SK-N-SH (cell line): ENCODE measurements at places on chromosomes 12 and 14. TPM values are rescaled to one million over a fixed set of nuclear protein-coding genes. Genes with fewer than 3 reads are reported as not detected.
A peak's percentile ranks its signal among the peaks of the same experiment; 100 is the strongest.

GRCh38 chr12:117036046-117036445 lies 63.2 kb downstream of the TESC start:
- DNase-seq = no peak

GPR84 gene
- polyA plus RNA-seq = 0.03 TPM in 1 of 2 replicates, not detected in the other

RTL1 gene
- polyA plus RNA-seq = 0.05 and 0.07 TPM in 2 replicates

- no peak for DNase-seq
Measured at GRCh38 chr14:96634481-96634880, 132.3 kb downstream of the PAPOLA start.

GRCh38 chr12:64192644-64193444 lies 29.3 kb downstream of the KICS2 start:
- DNase-seq = no peak

DNA sequence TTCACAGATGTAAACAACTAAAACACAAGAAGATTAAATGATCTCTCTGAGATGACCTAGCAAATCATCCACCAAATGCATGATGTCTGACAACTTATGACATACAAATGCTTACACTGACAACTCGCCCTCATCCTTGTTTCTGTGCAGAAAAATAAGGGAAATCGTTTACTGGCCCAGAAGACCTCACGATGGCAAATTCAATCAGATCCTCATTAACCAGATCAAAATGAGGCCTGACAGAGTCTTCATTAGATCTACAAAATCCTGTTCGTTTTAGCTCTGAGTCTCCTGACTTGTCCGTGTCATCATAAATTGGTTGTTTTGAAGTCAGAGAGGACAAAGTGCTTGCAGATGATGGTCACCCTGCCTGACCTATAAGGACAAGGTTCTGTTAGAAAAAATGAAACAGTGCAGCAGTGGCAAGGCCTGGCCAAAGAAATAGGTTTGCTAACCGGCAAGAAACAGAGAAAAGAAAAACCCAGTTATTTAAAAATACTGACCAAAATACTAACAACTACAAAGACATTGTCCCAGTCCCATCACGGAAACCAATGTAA lies 109.5 kb downstream of the BTG1 start:
- DNase-seq = no peak

RAD52 gene
- 11.2 and 12.1 TPM in 2 replicates for polyA plus RNA-seq

DNA sequence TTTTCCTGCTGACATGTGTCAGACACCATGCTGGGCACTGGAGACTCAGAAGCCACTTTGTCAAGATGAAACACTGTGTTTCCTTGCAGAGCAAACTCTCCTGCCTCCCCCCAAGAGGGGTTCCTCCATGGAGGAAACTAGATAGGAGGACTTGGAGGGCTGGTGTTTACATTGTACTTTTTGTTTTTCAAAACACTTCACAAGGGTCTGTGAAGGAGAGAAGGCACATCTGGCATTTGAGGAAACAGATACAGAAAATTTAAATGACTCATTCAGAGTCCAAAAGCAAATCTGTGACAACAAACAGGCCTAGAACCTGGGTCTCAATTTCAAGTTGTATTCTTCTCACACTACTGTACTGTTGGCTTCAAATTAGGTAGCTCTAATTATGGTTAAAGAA lies 6.7 kb upstream of the CDKL1 start:
- DNase-seq = no peak

DNA sequence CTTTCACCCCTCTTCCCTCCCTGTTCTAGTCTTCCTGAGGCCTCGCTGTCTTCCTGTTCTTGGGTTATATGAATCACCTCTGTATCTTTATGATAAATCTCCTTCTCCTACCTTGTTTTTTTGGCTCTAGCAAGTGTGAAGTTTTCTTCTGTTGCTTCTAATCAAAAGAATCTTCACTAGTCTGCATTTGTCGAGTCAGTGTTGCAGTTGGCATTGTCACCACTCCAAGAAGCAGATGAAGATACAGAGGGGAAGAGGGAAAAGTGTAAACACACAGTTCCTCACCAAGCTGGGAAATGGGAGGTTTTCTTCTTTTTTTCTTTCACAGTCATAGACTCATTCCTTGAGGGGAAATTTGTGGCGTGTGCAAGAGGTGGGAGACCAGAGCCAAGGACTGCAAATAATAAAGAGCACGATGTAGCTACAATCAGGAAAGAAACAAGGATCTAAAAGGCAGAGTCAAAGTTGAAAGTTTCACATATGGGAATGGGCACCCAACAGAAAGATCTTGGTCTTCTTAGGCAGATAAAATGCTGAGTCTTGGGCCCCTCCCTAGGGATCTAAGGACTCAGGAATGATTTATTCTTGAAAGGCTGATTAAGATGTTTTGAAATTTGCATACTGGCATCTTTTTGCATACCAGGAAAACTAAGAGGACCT lies 22.2 kb upstream of the PRICKLE1 start:
- DNase-seq = no peak

DNA sequence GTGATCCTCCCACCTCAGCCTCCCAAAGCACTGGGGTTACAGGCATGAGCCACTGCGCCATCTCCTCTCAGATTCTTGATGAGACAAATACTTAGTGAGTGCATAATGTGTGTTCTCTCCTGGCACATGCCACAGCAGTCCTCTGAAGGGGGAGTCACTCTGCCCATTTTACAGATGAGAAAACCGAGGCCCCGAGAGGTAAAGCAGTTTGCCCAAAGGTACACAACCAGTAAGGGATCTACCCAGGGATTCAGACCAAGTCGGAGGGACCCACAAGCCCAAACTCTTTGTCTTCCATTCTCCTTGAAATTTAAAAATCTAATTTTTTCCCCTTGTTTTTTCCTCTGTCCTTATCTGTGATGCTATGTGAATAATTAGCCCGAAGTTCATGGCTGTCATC lies 6.3 kb downstream of the PLBD2 start:
- no peak for DNase-seq

DNA sequence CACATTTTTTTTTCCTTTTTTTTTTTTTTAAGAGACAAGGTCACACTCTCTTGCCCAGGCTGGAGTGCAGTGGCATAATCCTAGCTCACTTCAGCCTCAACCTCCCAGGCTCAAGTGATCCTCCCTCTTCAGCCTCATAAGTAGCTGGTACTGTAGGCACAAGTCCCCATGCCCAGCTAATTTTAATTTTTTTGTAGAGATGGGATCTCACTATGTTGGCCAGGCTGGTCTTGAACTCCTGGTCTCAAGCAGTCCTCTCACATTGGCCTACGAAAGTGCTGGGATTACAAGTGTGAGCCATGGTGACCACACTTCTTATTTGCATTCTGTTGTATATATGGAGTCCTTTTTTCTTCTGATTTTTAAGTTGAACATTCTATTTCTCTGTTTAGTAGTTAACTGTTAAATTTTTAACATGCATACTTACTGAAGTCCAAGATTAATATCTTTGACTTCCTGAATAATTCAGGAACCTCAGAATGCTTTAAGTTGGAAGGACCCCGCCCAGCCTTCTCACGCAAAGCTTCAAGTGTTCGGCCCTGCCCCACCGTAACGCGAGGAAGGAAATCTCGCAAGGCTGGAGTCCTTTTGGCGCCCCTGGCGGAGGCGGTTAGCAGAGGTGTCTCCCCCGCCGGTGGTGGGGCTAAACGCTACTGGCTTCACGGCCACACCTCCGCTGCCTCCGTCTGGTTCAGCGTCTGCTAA lies 21.6 kb downstream of the SPATS2 start:
- no peak for DNase-seq

- no peak for DNase-seq
Measured at GRCh38 chr14:69629225-69630127, 18.1 kb downstream of the SUSD6 start.

GRCh38 chr14:104343294-104343625 lies 204.9 kb downstream of the KIF26A start:
- no peak for DNase-seq

DNA sequence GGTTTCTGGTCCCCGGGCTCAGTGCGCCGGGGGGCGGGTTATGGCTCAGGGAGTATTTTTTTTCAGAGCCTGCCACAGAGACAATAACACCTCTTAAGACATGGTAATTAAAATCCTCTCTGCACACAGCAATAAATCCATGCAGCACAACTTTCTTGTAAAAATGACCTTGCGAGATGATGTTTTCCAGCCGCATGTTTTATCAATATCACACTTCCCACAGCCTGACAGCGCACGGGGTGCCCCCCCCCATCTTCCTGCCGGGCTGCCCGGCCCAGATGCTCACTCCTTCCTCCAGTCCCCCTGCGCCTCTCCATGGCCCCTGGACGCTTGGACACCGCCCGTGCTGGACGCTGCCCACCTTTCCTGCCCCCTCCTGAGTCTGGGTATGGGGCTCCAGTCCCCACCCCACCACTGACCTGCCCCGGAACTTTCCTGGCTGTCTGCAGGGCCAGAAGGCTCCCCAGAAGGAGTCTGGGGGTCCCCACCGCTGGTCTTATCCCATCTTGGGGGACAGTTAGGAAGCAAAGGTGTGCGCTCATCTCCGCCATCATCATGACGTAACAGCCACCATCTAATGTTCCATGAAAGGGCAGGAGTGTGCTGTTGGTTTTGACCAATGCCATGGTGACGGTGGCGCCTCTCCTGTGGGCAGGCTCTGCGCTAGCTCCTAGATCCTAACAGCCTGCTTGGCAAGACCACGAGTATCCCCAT lies 182.9 kb downstream of the KIF26A start:
- no peak for DNase-seq

DNA sequence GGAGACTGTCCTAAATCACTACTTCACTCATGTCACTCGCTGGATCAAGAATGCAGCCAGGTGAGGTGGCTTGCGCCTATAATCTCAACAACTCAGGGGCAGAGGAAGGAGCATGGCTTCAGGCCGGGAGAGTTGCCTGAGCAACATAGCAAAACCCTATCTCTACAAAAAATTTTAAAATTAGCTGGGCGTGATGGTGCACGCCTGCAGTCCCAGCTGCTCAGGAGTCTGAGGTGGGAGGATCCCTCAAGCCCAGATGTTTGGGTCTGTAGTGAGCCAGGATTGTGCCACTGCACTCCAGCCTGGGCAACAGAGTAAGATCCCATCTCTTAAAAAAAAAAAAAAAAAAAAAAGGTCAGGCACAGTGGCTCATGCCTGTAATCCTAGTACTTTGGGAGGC lies 5.9 kb downstream of the SMAGP start:
- no peak for DNase-seq

DNA sequence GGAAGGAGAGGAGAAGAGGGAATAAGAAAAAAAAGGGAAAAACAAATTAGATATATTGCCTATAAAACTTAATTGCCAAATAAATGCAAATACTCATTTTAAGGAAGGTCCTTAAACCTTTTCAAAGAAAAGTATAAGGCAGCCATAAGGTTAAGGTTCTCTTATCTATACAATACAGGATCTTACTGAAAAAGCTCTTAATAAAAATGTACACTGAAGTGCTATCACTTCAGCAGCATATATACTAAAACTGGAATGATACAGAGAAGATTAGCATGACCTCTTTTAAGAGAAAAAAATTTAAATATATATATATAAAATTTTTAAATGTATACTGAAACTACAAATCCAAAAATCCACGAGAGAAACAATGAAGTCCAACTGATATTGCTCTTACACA lies 65.6 kb downstream of the PPP2R5E start:
- no peak for DNase-seq

GRCh38 chr14:95361373-95362137 lies 41.8 kb upstream of the CLMN start:
- peak; percentile 61 for DNase-seq

DAO gene
- polyA plus RNA-seq = not detected in 2 replicates

DNA sequence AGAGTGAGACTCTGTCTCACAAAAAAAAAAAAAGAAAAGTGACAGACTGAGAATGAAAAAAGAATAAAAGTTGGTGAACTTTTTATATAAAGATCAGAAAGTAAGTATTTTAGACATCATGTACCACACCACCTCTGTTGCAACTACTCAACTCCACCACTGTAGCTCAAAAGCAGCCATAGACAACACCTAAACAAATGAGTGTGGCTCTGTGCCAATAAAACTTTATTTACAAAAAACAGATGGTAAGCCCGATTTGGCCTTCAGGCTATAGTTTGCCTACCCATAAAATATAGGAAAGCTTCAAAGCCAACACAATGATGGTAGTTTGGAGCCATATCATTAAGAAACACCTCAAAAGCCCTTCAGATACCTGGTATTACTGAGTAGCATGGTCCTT lies 154.5 kb upstream of the FOXN3 start:
- DNase-seq = no peak

GRCh38 chr14:104924421-104925213 lies at the start of gene PLD4:
PLD4 (plus strand) TSS chr14:104924879; CDS start chr14:104927141, 2,262 bp downstream.
- no peak for DNase-seq

SOCS2 gene
- polyA plus RNA-seq = 24.1 and 24.8 TPM in 2 replicates

GRCh38 chr14:61965030-61965745 lies 203.0 kb downstream of the SNAPC1 start:
- DNase-seq = no peak

DNA sequence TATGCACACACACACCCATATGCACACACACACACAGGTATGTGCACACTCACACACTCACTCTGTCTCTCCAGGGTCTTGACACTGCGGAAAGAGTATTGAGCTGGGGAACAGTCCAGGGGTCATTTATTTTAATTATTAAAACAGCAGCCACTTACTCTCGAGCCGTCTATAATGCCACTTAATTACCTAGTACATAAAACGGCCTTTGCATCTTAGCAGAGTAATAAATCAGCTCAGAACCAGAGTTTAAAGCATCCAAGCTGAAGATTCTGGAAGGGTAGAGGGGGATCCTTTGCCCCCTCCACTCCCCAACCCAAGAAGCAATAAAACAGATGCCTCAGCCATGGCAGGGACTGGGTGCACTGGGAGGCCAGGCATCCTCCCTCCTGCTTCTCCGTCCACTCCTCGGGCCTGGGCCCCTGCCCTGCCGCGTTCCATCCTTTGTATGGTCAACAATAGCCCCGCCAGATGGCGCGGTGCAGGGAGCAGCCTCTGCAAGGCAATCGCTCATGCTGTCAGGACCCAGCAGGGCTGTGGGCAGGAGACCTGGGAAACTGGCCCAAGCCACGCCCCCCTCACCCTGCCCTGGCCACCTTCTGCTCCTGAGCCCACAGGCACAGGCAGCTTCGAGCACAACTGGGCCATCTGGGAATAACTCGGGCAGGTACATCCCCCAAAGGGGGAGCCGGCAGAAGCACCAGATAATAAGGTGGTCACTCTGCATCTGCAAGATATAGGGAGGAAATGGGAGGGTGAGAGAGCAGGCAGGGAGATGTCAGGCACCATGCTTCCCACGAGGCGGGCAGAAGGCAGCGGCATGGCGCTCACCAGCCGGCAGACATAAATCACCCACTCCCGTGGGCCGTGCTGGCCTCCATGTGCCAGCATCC lies 40.9 kb downstream of the CCDC85C start:
- DNase-seq = peak; percentile 84

- DNase-seq = no peak
Measured at GRCh38 chr14:67757175-67757574, 55.5 kb downstream of the RDH12 start.

DNA sequence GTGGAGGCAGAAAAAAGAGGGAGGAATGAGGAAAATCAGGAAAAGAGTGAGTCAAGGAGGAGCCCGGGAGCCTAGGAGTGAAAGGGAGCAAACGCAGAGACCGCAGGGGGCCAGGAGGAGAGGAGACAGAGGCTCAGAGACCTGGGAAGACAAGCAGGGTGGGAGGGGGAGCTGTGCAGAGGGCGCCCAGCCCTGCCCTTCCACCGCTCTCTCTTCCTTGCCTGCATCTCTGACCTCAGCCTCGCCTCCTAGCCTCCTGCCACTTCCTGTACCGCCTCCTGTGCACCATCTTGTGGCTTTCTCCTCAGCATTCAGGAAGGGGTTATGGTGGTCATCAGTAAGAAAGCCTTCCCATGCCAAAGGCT lies 1.3 kb downstream of the CLSTN3 start:
- peak; percentile 32 for DNase-seq
